HCEC 1CT (cell line): ENCODE measurements at places on chromosomes 6 and 20.
A peak's percentile ranks its signal among the peaks of the same experiment; 100 is the strongest.

- peak; percentile 98 for DNase-seq
Measured at GRCh38 chr6:14706378-14706929, 539.4 kb upstream of the JARID2 start.

DNA sequence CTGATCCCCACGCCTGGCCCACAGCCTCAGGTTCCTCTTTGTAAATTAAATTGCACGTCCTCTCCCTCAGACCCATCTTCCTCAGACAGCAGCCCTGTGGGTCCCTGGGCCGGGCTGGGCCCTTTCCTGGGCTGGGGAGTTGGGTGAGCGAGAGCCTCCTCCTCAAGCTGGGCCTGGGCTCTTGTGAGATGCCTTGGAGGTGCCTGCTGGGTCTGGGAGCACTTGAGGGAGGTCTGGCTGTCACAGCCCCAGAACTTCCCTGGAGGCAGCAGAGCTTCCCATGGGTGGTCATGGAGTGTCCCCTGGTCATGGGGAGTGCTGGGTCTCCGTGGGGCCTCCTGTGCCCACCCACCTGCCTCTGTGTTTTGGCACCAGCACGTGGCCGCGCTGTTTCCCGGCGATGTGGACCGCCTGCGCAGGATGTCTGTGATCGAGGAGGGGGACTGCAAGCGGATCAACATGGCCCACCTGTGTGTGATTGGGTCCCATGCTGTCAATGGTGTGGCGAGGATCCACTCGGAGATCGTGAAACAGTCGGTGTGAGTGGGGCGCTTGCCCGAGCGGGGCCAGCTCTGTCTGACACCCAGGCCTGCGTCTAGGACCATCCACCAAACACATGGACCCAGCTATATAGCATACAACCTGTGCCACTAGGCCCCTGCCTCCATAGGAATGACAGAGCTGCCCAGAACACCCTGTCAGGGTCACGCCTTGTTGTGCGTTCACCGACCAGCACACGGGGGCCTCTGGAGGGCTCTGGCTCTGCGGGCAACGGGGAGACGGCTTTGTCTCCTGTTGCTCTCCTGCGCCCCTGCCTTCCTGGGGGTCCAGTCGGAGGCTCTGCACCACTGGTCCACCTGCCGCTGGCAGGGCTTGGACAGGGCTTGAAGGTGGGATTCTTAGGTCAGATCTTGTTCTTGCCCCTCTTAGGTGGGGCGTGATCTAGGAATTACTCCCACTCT, 33.0 kb downstream of the PYGB start:
- DNase-seq, result no peak

DNA sequence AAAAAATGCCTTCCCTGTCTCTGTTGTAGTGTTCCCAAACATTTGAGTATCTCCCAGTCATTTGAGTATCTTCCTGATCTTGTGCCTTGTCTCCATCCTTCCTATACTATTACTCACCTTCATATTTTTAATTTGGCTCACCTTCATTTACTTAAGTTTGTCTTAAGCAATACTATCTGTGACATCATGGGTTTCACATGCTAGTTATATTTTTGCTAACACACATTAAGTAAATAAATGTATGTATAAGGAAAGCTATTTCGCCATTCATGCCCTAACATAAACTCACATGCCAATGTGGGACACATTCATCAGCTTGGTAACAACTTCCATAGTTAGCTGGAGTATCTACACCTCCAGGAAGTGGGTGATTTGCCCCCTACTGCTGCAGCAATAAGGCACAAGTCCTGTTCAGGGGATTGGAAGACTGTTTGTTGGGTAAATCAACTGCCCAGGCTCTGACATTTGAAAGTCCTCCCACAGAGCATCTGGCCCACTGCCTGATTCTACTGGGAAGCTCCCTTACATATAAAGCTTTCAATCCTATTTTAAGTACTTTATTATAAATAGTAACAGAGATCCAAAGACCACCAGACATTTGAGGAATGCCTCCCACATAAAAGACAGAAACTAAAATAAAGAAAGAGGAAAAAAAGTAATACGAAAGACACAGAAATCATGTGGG, 132.3 kb downstream of the ISM1 start:
- DNase-seq, result no peak

DNA sequence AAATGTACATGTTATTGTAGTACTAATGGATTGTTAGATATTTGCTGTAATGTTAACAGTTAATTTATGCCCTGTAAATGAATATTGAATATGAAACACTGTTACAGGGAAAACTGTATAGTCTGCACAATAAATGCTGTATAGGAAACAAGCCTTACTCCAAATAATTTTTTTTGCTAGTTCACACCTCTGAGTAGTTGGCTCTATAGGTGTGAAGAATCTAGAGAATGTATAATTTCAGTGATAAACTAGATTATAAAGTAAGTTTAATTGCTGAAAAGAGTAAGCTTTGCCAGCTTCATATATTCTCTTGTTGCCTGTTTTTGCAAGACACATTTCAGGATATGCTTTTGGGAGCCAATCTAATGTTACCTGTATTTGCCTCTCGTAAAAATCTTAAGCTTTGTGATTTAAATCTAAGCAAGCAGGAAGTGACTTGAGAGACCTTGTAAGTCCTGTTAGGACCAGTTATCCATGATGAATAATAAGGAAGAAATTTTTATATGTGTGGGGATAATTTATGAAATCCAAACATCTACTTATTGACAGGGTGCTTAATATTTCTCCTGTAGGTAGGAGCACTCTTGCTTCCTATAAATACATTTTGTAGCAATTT, 232.4 kb downstream of the ZFAND3 start:
- no peak for DNase-seq

GRCh38 chr6:72672906-72673305, 51.0 kb downstream of the KCNQ5 start:
- DNase-seq, result no peak

GRCh38 chr6:113805811-113806495, 51.2 kb upstream of the MARCKS start:
- no peak for DNase-seq

GRCh38 chr6:168865-169455, 123.3 kb upstream of the DUSP22 start:
- peak; percentile 59 for DNase-seq

DNA sequence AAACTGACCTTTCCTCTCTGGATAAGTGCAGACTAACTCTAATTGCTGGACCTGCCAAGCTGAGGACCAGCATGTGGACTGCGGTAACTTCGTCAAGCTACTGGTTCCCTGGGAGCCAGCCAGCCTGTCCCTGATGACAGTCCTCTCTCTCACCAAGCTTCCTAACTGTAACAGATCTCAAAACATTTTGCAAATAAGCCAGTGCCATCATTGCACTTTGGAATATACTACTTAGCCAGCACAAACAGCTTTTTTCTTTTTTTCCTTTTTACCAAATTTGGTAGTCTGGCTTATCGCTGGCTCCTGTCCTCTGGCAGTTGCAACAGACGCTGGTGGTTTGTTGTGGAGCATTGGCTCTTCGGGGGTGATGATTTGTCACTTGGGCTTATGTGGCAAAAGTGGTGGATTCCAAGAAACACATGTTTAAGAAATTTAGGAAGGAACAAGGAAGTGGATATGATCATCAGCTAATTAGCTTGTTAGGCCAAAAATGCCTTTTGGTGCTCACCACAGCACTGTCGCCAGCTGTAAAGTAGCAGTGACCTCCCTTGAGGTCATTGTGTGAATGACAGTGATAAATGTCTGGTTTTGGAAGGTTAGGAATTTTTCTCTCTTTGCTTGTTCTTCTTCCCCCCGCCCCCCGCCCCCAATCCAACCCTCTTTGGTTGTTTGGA, 171.7 kb downstream of the CLIC5 start:
- peak; percentile 8 for DNase-seq

DNA sequence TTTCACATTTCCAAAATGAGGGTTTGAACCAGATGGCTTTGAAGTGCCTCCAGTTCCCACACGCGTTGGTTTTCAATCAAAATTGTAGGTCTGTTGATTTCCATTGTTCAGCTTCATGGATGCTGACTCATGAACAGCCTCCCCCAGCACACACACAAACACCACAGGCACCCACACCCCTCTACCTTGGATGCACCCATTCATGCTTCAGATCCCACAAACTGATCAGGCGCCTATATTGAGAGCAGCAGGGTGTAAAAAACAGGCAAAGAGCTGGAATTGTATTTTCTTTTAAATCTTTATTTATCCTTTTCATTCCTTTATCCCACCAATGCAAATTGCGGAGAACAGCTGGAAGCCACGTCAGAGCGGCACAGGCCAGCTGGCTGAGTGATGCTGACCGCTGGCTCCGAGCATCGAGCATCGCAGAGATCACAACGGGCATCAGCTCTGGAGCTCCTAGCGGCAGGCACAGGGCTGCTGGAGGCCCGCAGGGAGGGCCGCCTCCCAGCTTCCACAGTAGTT, 29.3 kb upstream of the TBC1D7 start:
- DNase-seq, result peak; percentile 71

DNA sequence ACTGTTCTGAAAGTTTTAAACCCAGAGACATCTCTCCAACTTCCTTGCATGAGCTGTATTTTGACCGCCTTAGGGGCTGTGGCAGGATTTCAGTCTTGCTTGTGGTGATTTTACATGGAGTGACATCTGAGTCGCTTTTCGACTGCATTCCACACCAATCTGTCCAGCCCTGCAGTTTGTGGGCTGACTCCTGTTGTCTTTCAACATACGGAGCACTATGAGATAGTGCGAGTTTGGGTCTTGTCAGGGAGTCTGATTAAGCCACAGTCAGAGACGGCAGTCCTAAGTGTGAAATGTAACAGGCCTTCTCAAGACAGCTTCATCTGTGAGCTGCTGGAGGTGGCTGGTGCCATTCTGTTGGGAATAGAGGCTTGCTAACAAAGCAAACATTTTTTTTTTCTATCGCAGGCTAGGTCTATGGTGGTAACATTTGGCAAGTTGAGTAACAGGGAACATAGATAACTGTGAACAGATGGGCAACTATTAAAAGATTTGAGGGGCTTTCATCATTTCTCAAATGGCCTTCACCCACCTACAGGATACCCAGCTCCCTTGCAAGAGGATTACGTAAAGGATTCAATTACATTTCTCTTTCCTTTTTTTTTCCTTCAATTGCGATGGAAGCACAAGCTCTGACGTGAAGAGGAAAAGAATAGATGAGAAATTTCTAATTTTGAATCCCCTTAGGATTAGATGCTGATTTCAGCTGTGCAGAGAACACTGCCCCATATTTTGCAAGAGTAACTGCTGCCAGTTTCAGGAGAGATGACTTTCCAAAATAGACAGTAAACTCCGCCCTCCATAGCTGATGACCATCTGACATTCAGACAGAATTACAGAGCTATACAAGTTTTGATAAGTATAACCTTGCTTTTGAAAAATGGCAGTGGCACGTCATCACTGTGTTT, 25.1 kb downstream of the CAP2 start:
- peak; percentile 25 for DNase-seq

- DNase-seq, result no peak
Measured at GRCh38 chr6:106614592-106615257, 14.6 kb downstream of the RTN4IP1 start.

GRCh38 chr6:124924333-124924759, 37.9 kb upstream of the RNF217 start:
- no peak for DNase-seq

DNA sequence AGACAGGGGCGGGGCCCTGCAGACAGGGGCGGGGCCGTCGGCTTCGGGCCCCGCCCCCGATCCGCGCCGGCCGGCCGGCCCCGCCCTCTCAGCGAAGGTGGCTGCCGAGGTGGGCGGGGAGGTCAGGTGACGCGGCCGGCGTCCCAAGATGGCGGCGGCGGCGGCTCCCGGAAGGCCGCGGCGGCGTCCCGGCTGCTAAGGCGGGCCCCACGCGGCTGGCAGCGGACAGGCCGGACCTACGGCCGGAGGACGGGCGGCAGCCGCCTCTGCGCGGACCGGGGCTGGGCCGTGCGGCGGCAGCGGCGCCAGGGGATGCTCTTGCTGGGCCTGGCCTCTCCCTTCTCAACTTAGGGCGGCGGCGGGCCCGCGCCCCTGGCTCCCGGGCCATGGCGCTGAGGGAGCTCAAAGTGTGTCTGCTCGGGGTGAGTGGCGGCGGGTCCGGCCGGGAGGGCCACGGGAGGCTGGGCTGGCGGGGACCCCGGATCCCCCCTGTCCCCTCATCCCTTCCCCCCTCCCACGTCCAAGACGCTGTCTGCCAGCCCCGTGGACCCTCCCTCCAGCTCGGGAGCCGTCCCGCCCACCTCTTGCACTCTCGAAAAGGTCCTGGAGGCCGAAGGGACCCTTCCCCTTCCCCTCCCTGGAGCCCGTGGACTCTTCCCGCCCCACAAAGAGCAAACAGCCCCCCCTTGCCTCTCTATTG, at the start of gene RAB22A:
Gene RAB22A (plus strand): TSS at position 125 of the 700 bp plus-strand sequence. CDS start 262 bp downstream, at position 387.
- peak; percentile 85 for DNase-seq

GRCh38 chr6:135096403-135097130, 41.9 kb upstream of the HBS1L start:
- no peak for DNase-seq

- DNase-seq, result peak; percentile 11
Measured at GRCh38 chr6:138772596-138773176, 883 bp upstream of the CCDC28A start.

GRCh38 chr6:149138699-149139294, 178.7 kb upstream of the TAB2 start:
- DNase-seq, result no peak

DNA sequence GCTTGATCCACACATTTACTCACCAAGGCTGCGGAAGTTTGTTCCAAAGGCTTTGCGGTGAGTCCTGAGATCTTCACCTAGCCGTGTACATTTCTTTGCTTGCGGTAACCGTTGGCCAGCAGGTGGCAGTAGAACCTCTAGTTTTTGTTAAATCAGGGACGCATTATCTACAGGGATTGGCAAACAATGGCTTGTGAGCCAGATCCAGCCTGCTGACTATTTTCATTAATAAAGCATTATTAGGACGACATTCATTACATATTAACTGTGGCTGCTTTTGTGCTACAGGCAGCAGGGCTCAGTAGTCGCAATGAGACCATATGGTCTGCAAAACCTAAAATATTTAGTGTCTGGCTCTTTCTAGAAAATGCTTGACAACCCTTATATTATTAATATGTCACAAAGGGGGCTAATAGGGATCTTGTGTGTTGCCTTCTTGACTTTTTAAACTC, 174.1 kb downstream of the DOK5 start:
- DNase-seq, result peak; percentile 37

- no peak for DNase-seq
Measured at GRCh38 chr20:2386516-2387179, 5.9 kb downstream of the TGM6 start.

- peak; percentile 67 for DNase-seq
Measured at GRCh38 chr20:46970937-46971630, 76.4 kb downstream of the EYA2 start.
